ENCODE measurements at places on chromosomes 2 and 18.

DNA sequence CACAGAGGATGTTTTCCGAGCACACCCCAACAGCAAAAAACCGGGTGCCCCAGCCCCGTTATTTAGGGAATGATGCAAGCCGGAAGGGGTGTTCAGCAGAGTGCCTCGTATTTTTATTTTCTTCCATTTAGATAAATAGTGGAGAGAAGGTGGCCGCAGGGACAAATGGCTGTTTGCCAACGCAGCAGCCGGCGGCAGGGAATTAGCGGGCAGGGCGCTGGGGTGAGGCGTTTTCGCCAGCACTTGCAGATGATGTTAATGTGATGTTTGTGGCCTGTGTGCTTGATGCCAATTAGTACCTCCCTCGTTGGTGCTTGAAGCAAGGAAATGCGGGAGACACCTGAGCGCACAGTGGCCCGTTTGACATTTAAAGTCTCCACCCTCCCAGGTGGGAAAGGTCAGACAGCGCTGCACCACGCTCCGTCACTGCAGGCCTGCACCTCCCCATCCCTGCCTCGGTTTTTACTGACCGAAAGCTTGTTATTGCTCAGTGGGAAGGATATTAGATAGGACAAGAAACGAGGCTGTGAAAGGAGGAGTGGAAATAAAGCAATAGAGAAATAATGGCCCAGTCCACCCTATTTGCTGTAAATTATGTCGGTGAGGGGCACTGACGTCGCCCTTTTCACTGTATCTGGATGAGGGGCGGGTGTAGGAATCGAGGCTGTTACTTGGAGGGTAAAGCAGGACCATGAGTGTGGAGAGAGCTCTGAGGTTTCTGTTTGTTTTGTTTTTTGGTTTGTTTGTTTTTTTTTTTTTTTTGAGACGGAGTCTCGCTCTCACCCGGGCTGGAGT, 39.1 kb downstream of the NFATC1 start:
- no peak for DNase-seq

DNA sequence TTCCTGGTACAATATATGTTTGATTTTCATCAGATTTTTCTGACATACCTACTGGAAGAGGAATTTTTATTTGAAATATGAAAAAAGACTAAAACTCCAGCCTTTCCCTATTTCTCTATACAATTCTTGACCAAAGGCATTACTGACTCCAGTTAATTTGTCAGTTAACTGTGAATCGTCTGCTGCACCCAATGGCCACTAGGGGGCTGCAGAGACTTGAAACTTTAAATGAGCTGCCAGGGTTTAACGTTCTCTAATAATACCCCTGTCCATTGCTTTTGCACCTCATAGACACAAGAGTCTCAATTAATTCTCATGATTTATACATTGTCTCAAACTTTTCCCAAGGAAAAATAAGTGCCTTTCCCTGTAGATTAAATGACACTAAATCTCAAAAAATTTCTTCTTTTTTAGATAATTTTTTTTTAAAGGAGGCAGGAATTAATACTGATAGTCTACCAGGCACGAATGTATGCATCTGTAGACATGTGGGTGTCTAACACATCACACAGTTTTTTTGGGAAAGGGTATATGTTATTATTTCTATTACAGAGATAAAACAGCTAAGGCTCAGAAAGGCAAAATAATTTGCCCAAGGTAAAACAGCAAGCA, 1.8 kb upstream of the ALK start:
- DNase-seq: peak; percentile 5

GRCh38 chr2:48927355-48927754, 171.8 kb upstream of the LHCGR start:
- DNase-seq: no peak

DNA sequence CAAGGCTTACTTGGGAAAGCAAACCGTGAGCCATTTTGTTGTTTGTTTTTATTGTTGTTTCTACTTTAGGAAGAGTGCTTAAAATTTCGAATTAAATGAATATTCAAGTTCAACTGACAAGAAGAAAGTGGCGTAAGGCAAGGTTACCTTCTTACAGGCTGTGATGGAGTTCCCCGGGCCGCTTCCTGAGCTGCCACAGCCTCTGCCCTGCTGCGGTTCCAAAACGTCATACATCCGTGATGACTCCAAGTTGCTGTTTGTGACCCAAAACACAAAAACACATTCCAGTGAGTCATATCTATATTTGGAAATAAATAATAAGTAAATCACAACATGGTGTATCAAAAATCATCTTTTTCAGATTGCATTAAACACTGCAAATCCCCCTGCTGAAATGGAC, 49.7 kb downstream of the SPHKAP start:
- DNase-seq: no peak

Measured in effector CD8-positive, alpha-beta T cell (primary cell).